Esophagus squamous epithelium (tissue), 5 donors: ENCODE measurements at places on chromosomes 5 and 9.

- H3K36me3 ChIP-seq: no peaks in the 10 kb centered on the region
- no peak overlapping the region for H3K27ac ChIP-seq
- DNase-seq: no peak
- H3K4me3 ChIP-seq: no peak overlapping the region
- H3K27me3 ChIP-seq: no peaks in the 10 kb centered on the region
- no peaks in the 10 kb centered on the region for H3K4me1 ChIP-seq
Observed at GRCh38 chr5:54463713-54464112, 8.2 kb downstream of the HSPB3 start.

- no peaks in the 10 kb centered on the region for H3K36me3 ChIP-seq
- H3K27me3 ChIP-seq: no peaks in the 10 kb centered on the region
- DNase-seq: no peak
- peaks cover 7% of the 10 kb centered on the region for H3K4me1 ChIP-seq
- H3K27ac ChIP-seq: no peak overlapping the region
- H3K4me3 ChIP-seq: no peak overlapping the region
Observed at GRCh38 chr9:660227-660626, 181.3 kb upstream of the DMRT1 start.

DNA sequence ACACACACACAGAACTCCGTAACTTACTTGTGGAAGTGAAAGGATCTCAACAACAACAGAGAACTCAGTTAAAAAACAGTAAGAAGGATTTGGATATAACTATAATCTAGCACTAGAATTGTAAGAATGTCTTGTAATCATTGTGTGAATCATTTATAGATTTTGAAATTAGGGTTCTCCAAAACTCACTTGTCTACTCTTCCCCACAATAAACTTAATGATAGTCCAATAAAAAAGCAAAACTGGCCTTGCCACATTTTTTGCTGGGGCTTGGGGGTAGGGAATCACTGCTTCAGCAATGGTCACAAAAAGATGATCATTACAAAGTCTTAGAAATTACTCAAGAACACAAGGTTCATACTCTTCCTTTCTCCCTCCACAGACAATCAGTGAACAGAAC lies 8.8 kb downstream of the TBCA start:
- H3K4me3 ChIP-seq: no peak overlapping the region
- peaks cover 27% of the 10 kb centered on the region for H3K36me3 ChIP-seq
- no peaks in the 10 kb centered on the region for H3K27me3 ChIP-seq

DNA sequence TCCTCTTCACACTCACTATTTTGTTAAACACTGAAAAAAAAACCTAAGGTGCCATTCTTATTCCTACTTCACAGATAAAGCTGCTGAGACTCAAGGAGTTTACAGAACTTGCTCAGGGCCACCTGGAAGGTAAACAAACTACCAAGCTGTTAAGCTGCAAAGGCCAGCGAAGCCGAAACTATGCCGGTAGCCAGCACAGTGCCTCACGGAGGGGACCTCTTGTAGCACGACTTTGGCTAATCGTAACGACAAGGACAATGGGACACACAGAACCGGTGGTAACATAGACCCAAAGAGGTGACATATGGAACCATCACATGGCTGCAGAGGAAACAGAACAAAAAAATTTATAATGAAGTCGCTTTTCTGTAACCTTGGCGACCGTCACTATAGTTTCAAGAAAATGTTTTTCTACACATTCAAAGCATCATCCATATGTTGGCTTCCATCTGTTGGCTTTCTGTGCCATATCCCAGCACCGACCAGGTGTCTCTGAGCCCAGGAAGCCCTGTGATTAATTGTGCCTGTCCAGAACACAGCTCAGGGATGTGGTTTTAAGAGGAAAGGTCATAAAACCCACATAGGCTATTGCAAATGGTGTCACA lies 60.3 kb downstream of the S1PR3 start:
- H3K27me3 ChIP-seq: no peaks in the 10 kb centered on the region
- no peak overlapping the region for H3K4me3 ChIP-seq
- H3K27ac ChIP-seq: no peak overlapping the region
- no peaks in the 10 kb centered on the region for H3K4me1 ChIP-seq

DNA sequence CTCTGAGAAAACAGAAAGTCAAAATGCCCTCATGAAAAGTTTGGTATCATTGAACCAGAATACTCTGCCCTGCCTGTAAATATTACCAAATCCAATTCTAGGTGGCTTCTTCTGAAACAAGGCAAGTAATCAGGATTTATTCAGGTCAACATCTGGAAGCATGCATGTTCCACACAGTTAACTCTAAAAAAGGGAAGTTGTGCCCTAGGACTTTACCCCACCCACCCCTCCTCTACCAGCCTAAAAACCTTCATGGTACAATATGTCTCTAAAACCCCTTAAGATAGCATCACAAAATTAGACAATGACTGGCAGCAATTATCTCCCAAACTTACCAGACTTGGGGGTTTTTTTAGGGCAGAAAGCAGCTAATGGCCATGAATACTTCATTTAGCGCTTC lies 414.8 kb upstream of the SLC30A5 start:
- no peak overlapping the region for H3K4me3 ChIP-seq
- no peak for DNase-seq
- no peak overlapping the region for H3K27ac ChIP-seq
- H3K27me3 ChIP-seq: no peaks in the 10 kb centered on the region

DNA sequence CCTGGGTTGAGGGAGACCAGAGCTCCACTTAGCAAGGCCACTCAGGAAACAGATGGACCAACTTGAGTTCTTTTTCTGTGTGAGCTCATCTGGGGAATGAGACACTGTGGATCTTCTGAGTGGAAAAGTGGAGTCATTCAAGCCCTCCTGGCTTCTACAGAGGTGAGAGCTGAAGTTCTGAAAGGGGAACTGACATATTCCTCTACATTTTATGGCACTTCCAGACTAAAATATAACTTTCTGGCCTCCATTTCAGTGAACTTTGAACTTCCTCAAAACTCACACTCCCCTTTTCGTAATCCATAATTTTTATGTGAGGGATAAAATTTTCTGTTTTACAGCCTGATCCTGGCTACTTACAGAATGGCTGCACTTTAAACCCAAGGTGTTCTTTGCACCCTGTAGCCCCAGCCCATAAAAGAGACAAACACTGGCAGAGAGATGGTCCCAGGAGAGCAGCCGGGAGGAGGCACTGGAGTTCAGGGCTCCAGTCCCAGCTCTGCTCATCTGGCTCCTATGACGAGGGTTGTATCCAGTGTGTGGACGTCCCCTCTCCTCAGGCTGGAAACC lies 10.8 kb downstream of the SPAAR start:
- H3K36me3 ChIP-seq: no peaks in the 10 kb centered on the region
- H3K4me3 ChIP-seq: no peak overlapping the region
- peaks cover 48% of the 10 kb centered on the region for H3K4me1 ChIP-seq
- peak overlapping the region; percentile 54 for H3K27ac ChIP-seq
- DNase-seq: no peak
- no peaks in the 10 kb centered on the region for H3K27me3 ChIP-seq

GRCh38 chr5:90311401-90311800 lies 98.2 kb downstream of the CETN3 start:
- no peaks in the 10 kb centered on the region for H3K27me3 ChIP-seq
- no peak overlapping the region for H3K27ac ChIP-seq
- no peaks in the 10 kb centered on the region for H3K36me3 ChIP-seq
- H3K4me3 ChIP-seq: no peak overlapping the region
- H3K4me1 ChIP-seq: no peaks in the 10 kb centered on the region

- H3K27me3 ChIP-seq: no peaks in the 10 kb centered on the region
- DNase-seq: no peak
- H3K4me1 ChIP-seq: no peaks in the 10 kb centered on the region
Observed at GRCh38 chr5:73603998-73604397, 22.0 kb upstream of the ARHGEF28 start.

GRCh38 chr5:16975950-16976624 lies 40.0 kb upstream of the MYO10 start:
- no peaks in the 10 kb centered on the region for H3K27me3 ChIP-seq
- no peak overlapping the region for H3K27ac ChIP-seq
- H3K4me3 ChIP-seq: no peak overlapping the region
- DNase-seq: no peak
- H3K4me1 ChIP-seq: no peaks in the 10 kb centered on the region
- H3K36me3 ChIP-seq: no peaks in the 10 kb centered on the region

GRCh38 chr9:114501796-114502682 lies 3.2 kb downstream of the WHRN start:
- H3K4me1 ChIP-seq: peaks cover 67% of the 10 kb centered on the region
- DNase-seq: no peak
- no peaks in the 10 kb centered on the region for H3K36me3 ChIP-seq

- H3K27me3 ChIP-seq: no peaks in the 10 kb centered on the region
- DNase-seq: no peak
- no peaks in the 10 kb centered on the region for H3K36me3 ChIP-seq
- peaks cover 22% of the 10 kb centered on the region for H3K4me1 ChIP-seq
- H3K4me3 ChIP-seq: no peak overlapping the region
- no peak overlapping the region for H3K27ac ChIP-seq
Observed at GRCh38 chr5:82104872-82105271, 133.0 kb downstream of the ATG10 start.

DNA sequence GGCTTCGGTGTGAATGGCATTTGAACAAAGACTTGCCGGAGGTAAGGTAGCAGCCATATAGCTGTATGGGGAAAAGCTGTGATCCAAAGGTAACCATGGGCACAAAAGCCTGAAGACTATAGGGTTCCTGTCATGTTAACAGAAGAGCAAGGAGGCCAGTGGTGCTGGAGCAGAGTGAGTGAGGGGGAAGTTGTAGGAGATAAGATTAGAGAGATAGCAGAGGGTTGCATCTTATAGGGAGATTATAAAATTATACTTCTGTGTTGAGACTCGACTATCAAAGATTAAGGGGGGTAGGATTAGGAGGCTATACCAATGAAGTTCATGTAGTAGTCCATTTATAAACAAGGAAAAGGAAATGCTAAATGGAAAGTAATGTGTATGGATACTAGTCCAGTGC lies 3.3 kb downstream of the NCBP1 start:
- no peaks in the 10 kb centered on the region for H3K36me3 ChIP-seq
- no peak for DNase-seq
- H3K4me1 ChIP-seq: peaks cover 54% of the 10 kb centered on the region
- no peak overlapping the region for H3K4me3 ChIP-seq

DNA sequence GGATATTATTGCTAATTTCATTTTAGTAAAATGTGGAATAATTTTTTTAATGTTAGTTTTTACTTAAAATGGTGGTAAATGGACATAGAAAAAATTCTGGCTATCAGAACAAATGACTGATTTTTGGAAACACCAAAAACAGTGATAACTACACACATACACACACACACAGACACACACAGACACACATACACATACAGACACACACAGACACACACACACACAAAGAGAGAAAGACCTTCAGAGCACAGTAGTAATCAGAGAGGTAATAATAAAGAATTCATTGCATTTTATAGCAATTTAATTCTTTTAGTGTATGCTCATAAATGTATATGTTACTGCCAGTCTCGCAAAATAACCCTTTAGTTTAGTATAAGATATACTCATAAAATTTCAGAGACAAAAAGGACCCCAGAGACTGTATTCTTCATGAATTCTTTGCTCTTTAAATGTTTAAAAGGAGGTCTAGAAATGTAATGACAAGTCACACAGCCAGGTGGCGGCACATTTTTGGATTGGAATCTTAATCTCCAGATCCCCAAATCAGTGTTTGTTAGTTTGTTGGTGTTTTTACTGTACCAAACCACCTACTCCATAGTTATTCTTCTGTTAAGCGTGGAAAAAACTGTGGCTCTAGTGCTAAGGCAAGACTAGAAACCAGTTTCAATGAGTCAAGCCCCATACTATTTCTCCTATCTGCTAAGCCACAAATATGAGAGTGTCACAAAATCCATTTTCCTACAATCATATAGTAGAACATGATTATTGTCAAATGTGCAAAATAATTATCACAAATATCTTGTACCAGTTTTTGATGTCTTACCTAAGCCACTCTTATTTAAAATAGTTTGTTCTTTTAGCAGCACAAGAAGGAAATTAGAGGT lies 109.9 kb downstream of the EDIL3 start:
- H3K27ac ChIP-seq: no peak overlapping the region
- no peaks in the 10 kb centered on the region for H3K4me1 ChIP-seq
- no peak overlapping the region for H3K4me3 ChIP-seq
- H3K27me3 ChIP-seq: no peaks in the 10 kb centered on the region
- DNase-seq: no peak

GRCh38 chr5:88388476-88389337 lies 120.1 kb upstream of the TMEM161B start:
- no peaks in the 10 kb centered on the region for H3K4me1 ChIP-seq
- DNase-seq: no peak
- no peak overlapping the region for H3K27ac ChIP-seq
- H3K4me3 ChIP-seq: no peak overlapping the region
- no peaks in the 10 kb centered on the region for H3K36me3 ChIP-seq

DNA sequence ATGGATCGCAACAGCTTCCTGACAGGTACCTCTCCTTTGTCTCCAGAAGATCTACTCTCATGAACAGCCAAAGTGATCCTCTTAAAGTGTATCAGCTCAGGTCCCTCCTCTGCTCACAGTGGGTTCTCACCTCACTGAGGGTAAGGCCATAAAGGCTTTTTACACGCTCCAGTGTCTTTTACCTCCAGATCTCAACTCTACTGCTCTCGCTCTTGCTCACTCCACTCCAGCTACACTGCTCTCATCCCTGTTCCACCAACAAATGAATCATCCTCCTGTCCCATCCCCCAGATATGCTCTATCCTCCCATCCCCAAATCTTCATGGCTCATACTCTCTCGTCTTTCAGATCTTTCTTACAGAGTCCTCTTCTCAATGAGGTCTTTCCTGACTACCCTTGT lies 248.6 kb upstream of the EFNA5 start:
- no peak overlapping the region for H3K27ac ChIP-seq
- no peaks in the 10 kb centered on the region for H3K27me3 ChIP-seq
- H3K36me3 ChIP-seq: no peaks in the 10 kb centered on the region
- DNase-seq: no peak

DNA sequence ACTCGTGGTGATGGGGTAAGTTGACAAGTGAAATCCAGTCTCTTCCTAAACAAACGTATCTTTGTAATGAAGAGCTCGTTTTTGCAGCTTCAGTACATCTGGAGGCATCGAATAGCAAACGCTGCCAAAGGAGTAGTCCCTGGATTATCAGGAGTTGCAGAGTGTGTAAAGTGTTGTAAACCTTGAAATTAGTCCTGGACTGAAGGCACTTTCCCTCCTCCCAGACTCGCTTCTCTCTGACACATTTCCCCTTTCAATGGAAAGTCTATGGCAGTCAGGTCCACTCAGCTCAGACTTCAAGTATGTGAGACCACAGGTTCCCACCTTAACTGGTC lies 1.5 kb upstream of the PBX3 start:
- H3K36me3 ChIP-seq: no peaks in the 10 kb centered on the region
- H3K27me3 ChIP-seq: no peaks in the 10 kb centered on the region
- H3K27ac ChIP-seq: peak overlapping the region; percentile 96
- H3K4me3 ChIP-seq: peak overlapping the region; percentile 73
- H3K4me1 ChIP-seq: peaks cover 14% of the 10 kb centered on the region
